ENCODE measurements at places on chromosomes 4 and X.

- DNase-seq: no peak
Observed at GRCh38 chr4:173461170-173461569, 62.3 kb upstream of the SCRG1 start.

- DNase-seq: no peak
Observed at GRCh38 chr4:69836287-69836686, 23.7 kb downstream of the SULT1E1 start.

GRCh38 chr4:105374071-105374470, 99.8 kb downstream of the PPA2 start:
- DNase-seq: no peak

- no peak for DNase-seq
Observed at GRCh38 chr4:40962551-40963180, 212.9 kb downstream of the NSUN7 start.

- DNase-seq: no peak
Observed at GRCh38 chr4:185088899-185089298, 54.2 kb upstream of the SLC25A4 start.
